ENCODE measurements at places on chromosomes 3 and 15. TPM values are rescaled to one million over a fixed set of nuclear protein-coding genes. Genes with fewer than 3 reads are reported as not detected.

Gene CYP8B1
- total RNA-seq = not detected

Gene CFAP44
- 8.9 TPM for total RNA-seq

Gene SERPINI2
- total RNA-seq = not detected

Gene PLSCR5
- not detected for total RNA-seq

Gene KCNAB1
- total RNA-seq = not detected

Gene TMOD2
- total RNA-seq = 9.5 TPM

Gene ITGA11
- 0.60 TPM for total RNA-seq

Gene LOXL1
- total RNA-seq = 1.9 TPM

Gene ADGRG7
- total RNA-seq = not detected
